ENCODE measurements at places on chromosomes 1 and 21.

DNA sequence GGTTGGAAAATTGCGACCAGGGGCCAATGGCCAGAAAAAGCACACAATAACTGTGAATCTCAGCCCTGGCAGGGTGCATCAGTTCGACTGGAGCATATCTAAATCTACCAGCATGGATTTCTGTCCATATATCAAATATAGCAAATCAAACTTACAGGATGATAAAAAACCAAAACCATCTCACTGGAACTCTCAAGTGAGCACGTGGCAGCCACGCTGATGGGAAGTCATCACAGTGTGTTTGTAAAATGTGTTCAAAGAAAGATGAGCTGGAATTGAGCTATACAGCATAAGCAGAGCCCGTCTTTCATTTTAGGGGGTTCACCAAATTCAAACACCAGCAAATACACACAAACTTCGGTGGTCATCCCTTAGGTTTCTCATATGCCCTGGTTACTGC lies 610.1 kb downstream of the AJAP1 start:
- no peak for DNase-seq

- DNase-seq, result no peak
Measured at GRCh38 chr1:212219679-212220463, 65.3 kb upstream of the PPP2R5A start.

- no peak for DNase-seq
Measured at GRCh38 chr1:183300828-183301227, 114.8 kb downstream of the LAMC2 start.

DNA sequence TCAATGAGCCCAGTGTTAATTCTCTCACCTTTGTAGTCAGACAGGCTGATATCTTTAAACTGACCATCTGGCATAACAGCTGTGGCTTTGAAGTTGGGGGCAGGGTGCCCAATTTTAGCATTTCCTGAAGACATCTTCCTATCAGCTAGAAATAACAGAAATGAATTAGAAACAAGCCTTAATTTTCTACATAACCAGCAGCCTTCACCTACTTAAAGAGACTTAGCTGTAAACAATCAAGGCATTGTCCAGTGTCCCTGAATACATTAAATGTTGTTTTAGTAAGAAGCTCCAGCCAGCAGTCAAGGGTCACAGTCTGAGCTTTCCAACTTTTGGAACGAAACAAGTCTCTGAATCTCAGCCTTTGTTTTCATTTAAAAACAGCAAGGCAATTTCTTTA lies 2.8 kb downstream of the PRDX1 start:
- DNase-seq, result no peak

- DNase-seq, result peak; percentile 19
Measured at GRCh38 chr1:156383023-156383422, 14.0 kb downstream of the RHBG start.

Measured in stimulated activated CD4-positive, alpha-beta T cell treated with anti-CD3 and anti-CD28 coated beads, Interleukin-15, amount 100 ng/mL, for 1 hour (primary cell).